Activated CD4-positive, alpha-beta T cell treated with anti-CD3 and anti-CD28 coated beads for 24 hours (primary cell): ENCODE measurements at places on chromosomes 11 and 22.

GRCh38 chr11:117232911-117233409 is 489 bp downstream of the RNF214 start:
- no peak for DNase-seq

DNA sequence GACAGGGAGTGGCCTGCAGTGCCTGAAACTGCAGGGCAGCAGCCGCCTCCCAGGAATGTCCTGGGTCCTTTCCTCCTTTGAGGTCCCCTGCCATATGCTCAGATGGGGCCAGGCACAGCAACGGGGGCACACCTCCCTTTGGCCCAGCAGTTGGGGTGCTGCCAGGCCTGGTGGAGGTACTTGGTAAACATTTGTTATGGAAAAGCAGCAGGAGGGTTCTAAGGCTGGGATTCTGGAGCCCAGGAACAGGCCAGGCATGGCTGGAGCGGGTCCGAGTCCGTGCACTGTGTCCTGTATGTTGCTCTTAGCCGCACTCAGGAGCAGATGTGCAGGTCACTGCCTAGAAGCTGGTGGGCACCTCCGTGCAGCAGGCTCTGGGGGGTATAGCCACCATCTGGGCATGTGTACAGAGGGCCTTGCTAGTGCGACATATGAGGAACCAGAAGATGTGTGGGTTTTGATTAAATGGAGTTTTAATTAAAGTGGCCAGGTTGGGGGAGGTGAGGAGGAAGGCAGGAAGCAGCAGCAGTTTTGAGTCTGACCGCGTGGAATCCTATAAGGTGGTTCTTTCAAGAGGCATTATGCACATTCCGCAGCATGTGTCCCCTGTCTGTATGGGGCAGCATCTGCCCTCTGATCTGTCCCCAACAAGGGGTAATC is 1.5 kb downstream of the ADORA2A start:
- no peak for DNase-seq

DNA sequence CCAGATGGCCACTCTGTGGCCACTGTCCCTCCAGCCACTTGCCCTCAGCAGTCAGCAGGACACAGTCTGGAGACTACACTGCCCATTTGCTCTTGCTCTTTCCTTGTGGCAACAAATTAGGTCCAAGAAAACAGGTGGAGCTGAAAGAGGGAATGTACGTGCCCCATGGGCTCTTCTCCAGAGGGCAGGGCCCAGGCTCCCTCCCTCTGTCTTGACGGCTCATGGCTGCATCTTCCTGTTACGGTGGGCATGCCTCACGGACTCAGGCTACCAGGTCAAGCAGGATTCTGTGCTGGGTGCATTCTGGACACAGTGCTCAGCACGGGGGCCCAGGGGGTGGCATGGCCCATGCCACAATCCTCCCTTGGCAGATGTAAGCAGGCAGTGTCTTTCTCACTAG is 71.3 kb downstream of the MED15 start:
- DNase-seq, result no peak

- no peak for DNase-seq
These were observed 202.5 kb downstream of the TBC1D22A start for GRCh38 chr22:46964773-46965550.

GRCh38 chr11:31995525-31996094 is 95.3 kb upstream of the RCN1 start:
- no peak for DNase-seq

DNA sequence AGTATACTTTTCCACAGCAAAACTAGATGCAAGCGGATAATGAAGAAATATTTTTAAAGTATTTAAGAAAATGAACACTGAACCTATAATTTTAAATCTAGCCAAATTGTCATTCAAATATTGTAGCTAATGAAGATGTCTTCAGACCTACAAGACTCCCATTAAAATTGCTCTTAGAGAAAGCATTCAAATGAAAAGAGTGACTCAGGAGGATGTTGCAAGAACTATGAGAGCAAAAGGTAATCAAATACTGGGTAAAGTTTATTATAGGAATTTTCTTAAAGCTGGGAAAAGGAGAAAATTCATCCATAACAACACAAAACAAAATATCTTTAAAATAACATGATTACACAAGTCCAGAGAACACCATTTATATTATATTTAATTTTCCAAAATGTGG is 5.4 kb upstream of the POU2AF1 start:
- no peak for DNase-seq

GRCh38 chr22:44248926-44249325 is 63.8 kb downstream of the SHISAL1 start:
- no peak for DNase-seq
